ENCODE measurements at places on chromosomes 4 and X.

GRCh38 chr4:41539711-41540110, 1.8 kb downstream of the LIMCH1 start:
- DNase-seq = no peak

DNA sequence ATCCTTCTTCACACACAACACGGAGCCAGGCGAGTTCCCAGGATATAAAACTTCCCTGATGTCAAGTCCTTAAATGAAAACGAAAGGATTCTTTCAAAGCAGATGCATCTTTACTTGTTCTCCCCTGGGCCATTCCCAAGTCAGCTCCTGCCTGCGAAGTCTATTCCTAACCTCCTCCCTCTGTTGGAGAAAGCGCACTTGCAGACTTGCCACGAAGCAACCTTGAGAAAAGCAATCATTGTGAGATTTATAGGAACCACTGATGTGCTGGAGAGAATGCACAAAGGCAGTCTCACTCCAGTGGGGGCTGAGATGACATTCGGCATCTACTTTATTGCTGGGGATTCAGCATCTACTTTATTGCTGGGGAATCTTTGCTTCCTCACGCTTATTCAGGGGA, 155.7 kb downstream of the NSUN7 start:
- no peak for DNase-seq

DNA sequence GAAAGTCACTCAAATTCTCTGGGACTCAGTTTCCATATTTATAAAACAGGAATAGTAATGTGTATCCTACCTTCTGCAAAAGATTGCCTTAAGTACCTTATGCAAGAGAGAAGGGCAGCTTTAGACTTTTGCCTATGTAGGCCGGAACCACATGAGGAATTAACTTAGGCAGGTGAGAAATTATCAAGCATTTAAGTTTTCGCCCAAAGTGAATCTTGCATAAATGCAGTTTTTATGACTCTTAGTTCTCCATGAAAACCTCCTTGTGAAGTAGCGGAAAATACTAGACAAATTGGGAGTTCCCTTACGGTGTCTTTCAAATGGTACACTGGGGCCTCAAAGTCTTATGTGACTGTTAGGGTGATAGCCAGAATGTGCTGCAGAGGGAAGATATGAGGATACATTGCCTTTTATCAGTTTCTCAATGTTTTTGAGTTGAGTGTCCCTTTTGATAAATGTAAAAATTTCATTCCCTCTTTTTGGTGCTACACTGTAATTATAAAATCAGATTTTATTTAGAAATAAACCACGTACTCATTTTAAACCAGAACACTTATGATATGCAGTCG, 2.6 kb downstream of the SH2D1A start:
- no peak for DNase-seq

GRCh38 chrX:48665991-48666390, 17.6 kb upstream of the WAS start:
- DNase-seq = no peak

- DNase-seq = no peak
Measured at GRCh38 chr4:136012220-136012619, 1520.1 kb downstream of the PCDH18 start.

- DNase-seq = no peak
Measured at GRCh38 chr4:27616166-27616565, 755.5 kb downstream of the STIM2 start.

DNA sequence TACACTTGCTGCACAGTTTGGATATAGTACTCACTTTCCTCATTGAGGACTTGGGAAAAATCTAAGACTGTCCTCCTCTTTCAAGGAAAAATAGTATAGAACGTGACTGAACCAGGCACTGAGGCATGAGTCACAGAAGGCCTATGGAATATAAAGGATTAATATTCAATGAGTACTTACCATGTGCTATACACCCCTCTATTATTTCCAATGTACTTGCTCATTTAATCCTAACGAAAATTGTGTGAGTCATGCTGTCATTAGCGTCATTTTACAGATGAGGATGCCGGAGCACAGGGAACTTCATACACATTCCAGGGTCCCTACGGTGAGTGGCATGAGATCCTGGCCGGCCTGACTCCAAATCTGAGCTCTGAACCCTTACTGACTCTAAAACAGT, 2136.2 kb upstream of the TENM3 start:
- no peak for DNase-seq

DNA sequence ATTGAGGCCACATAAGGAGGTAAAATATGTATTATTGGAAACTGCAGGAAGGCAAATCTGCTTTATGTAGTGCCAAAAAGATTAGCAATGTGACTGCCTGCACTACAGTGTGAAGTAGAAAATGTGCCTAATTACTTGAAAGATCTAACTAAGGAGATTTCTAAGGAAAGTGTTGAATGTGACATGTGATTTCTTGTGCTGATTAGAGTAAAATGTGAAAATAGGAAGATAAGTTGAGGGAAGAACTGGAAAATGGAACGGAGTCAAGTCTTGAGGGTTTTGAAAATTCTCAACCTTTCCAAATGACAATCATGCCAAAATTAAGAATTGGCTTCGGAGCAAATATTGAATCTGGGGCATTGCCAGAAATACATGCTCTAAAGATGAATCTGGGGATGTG, 209.5 kb upstream of the SPOCK3 start:
- no peak for DNase-seq

DNA sequence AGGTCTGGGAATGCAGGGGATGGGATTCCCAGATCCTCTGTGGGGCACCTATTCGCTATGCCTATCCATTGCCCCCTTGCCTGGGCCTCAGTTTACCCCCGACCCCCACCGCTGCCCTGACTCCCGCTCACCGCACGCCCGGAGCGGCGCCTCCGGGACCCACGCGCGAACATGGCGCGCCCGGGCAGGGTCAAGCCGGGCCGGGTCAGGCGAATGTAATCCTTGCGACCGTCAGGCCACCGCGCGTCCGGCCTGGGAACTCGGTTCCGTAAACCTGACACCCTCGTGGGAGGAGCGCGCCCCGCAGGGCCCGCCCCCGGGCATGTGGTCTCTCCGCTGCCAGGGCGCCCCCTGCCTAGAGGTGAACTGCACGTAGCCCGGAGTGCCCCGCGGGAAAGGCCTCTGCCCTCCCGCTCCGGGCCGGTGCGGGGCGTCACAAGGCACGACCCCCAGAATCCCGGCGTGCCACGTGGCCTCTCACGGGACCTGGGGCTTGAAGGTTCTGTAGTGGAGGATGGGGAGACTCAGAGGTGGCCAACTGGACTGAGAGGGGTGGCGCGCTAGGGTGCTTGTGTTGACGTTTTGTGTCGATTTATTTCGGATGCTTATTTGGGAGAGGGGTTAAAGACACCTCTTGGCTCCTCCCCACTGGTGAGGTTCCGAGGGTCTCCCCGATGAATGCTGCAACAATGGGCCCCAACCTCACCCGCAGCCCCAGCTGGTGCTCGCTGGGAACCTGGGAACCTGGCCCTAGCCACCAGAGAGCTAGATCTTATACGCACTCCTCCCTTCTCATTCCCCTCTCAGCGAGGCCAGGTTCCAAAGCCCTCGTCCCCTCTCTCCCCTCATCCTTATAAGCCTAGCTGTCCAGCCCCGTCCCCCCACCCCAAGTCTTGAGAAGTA, at the start of gene PRICKLE3:
Gene PRICKLE3, minus strand, starts transcription at position 249 of the 903 bp plus-strand sequence. Its CDS starts 76 bp downstream, at position 173.
- DNase-seq = peak; percentile 58

DNA sequence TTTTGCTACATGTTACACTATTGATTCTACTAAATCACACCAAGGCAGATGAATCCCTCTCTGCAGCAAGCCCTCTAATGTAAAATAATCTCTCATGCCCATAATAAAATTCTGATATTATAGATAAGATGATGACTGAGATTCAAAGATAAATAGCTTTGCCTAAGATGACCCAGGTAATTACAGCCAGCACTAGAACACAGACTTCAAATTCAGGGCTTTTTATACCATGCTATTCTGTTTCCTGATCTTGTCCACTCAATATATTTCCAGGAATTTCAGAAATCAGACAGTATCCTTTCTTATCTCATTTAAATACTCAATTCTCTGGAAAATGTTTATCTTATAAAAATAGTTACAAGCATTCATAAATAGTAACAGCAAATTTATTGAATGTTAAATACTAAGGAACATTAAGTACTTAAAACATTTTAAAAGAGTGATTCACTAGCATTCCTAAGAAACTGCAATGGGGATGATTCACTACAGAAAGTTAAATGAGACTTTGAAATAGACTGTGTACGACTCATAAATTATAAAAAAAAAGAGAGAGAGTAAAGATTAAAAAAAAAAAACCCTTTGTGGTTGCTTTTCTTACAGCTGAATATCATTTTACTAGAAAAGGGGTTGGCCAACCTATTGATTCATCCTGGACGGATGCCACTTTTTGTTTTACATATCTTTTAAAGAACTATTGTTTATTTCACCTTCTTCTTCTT, 45.8 kb upstream of the IL21 start:
- DNase-seq = no peak

- DNase-seq = no peak
Measured at GRCh38 chr4:41656572-41657520, 91.7 kb downstream of the PHOX2B start.

- no peak for DNase-seq
Measured at GRCh38 chr4:25367004-25367621, 9.9 kb upstream of the ANAPC4 start.

- no peak for DNase-seq
Measured at GRCh38 chr4:9944431-9945425, 76.6 kb downstream of the SLC2A9 start.

Data from stimulated activated CD8-positive, alpha-beta memory T cell treated with anti-CD3 and anti-CD28 coated beads, Interleukin-4, amount 100 ng/mL, for 24 hours (primary cell).